Osteoblast (primary cell): ENCODE measurements at places on chromosomes 3 and 15. TPM values are rescaled to one million over a fixed set of nuclear protein-coding genes. Genes with fewer than 3 reads are reported as not detected.

FBXO40 gene
- total RNA-seq = not detected in 2 replicates

HRH1 gene
- 9.8 and 12.4 TPM in 2 replicates for total RNA-seq

GRCh38 chr3:5275529-5275928 lies 88.0 kb downstream of the EDEM1 start:
- no peak overlapping the region for H3K4me3 ChIP-seq
- DNase-seq = no peak
- H3K27me3 ChIP-seq = no peaks in the 10 kb centered on the region

DNA sequence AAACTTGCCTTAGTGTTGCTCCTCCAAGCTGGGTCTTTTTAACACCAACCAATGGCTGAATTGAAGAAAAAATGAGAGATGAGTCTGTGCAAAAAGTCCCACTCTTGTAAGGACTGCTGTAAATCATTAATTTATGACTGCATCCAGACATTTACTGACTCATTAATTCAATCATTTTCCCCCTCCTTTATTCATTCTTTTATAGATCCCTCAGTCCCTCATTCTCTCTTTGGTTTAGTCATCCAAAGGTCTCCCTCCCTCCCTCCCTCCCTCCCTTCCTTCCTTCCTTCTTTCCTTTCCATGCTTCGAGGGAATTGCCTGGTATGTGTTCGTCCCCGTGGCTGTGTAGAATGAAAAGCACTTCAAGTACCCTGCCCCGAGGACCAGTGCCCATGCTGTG lies 35.3 kb upstream of the MRPS22 start:
- H3K4me1 ChIP-seq = peaks cover 57% of the 10 kb centered on the region
- H3K27ac ChIP-seq = peak overlapping the region; percentile 75
- H3K4me3 ChIP-seq = no peak overlapping the region
- no peaks in the 10 kb centered on the region for H3K36me3 ChIP-seq
- DNase-seq = no peak
- no peaks in the 10 kb centered on the region for H3K27me3 ChIP-seq

DNA sequence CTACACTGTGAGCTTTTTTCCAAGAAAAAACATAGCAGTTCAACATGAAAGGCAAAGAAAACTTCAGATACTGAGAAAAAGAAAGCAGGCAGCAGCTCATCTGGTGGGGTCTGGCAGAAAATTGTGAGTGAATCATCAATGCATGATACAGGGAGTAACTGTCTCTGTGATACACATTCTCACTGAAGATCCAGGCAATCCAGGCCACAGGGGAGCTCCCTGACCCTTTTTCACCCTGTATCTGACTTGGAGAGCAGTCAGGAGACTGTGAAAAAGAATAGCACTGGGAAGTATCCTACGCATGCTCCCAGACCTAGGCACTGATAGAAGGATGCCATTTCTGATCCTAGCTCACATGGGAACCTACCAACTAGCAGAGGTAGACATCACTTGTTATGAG lies 269.8 kb downstream of the MBNL1 start:
- H3K27me3 ChIP-seq = no peaks in the 10 kb centered on the region
- no peaks in the 10 kb centered on the region for H3K4me1 ChIP-seq
- peak; percentile 36 for DNase-seq
- H3K36me3 ChIP-seq = no peaks in the 10 kb centered on the region
- no peak overlapping the region for H3K27ac ChIP-seq
